ENCODE measurements at places on chromosomes 7 and 10.

DNA sequence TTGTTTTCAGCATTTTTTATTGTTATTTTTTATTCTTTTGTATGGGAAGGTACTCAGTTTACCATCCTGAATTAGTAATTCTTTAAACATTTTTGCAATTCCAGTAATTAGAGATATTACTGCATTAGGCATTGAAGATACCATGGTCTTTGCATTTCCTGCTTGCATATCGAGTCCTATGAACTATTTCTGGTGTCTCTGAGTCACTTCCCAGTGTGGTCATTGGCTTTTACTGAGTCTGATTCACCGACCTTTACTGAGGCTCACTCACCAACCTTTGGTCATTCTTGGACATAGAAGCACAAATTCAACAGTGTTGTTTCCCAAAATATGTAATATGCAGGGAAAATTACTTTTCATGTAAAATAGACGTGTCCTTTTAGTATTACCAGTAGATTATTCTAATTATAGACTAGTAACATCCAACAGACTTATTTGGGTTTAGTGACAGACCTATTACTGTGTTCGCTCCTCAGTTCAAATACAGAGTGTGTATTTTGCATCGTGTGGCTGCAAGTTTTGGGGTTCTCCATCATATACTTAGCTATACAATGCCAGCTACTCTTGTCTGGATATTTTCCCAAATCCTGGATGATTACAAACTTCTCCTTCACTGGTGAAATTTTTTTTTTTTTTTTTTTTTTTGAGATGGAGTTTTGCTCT, 180.7 kb upstream of the PRSS1 start:
- H3K27ac ChIP-seq: no peak overlapping the region
- H3K4me3 ChIP-seq: no peak overlapping the region
- no peaks in the 10 kb centered on the region for H3K36me3 ChIP-seq
- H3K4me1 ChIP-seq: peaks cover 10% of the 10 kb centered on the region

DNA sequence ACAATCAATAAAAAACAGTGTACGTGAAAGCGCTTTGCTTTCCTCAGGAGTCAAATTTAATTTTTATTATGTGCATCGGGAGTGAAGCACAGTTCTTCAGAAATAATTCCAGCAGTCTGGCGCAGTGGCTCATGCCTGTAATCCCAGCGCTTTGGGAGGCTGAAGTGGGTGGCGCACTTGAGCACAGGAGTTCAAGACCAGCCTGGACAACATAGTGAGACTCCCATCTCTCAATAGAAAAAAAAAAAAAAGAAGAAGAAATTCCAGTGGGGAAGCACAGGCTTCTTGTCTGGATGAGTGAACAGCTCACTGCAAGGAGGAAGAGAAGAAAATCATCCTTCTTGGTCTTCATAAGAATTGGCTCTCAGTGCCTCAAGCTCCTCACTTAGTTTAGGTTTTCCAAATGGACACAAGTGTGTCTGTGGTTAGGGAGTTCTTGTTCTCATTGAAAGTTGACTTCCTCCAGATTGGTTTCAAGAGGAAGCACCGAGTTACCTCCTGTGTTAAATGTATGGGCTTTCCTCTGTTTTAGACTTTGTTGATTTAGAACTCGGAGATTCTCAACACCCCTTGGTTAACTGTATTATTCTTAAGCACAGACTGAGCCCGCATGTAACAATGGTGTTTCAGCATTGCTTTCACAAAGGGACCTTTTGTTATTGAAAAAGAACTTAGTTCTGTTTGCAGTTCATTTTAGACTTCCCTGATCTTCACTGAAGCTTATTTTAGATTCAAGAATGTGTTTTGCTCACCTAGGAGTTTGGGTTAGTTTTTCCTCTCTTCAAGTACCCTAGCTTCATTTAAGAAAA, 28.0 kb downstream of the LMTK2 start:
- H3K4me3 ChIP-seq: no peak overlapping the region
- H3K4me1 ChIP-seq: peaks cover 38% of the 10 kb centered on the region
- H3K27me3 ChIP-seq: peaks cover 9% of the 10 kb centered on the region
- H3K27ac ChIP-seq: no peak overlapping the region

DNA sequence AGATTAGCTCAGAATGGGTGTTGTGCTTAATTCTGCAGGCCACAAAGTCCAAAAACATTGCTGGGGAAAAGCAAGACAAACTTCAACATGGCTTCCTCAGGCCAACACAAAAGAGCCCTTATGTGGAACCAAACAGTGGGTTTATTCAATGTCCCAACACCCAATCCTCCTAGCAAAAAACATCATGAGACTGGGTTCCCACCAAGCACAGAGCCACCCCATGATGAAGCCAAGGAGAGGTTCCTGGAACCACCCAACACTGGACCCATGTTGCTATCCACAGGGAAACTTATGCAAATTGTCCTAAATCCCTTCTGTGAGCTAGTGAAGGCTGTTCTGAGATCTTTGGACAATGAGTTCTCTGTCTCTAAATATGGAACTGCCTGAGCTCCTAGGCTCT, 24.0 kb downstream of the SLC25A13 start:
- no peak for DNase-seq
- H3K4me3 ChIP-seq: no peak overlapping the region

DNA sequence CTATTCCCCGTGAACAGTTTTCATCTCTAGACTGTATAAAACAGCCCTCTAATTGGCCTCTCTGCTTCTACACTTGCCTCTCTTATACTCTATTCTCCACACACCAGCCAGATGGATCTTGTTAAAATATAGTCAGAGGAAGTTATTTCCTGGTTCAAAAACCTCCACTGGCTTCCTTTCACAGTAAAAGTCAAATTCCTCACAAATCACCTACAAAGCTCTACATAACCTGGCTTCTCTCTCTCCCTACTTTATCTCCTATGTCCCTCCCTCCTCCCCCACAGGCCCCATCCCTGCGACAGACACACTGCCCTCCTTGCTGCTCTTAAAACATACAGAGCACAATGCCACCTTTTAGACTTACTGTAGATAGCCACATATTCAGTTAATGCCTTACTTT, 60.1 kb downstream of the TPK1 start:
- DNase-seq: no peak
- H3K36me3 ChIP-seq: no peaks in the 10 kb centered on the region
- no peaks in the 10 kb centered on the region for H3K27me3 ChIP-seq

GRCh38 chr10:130479926-130480325, 343.7 kb downstream of the GLRX3 start:
- no peak for DNase-seq
- H3K4me3 ChIP-seq: no peak overlapping the region
- H3K27ac ChIP-seq: no peak overlapping the region
- no peaks in the 10 kb centered on the region for H3K4me1 ChIP-seq
- no peaks in the 10 kb centered on the region for H3K36me3 ChIP-seq
- H3K27me3 ChIP-seq: no peaks in the 10 kb centered on the region

- H3K27me3 ChIP-seq: no peaks in the 10 kb centered on the region
- H3K4me3 ChIP-seq: no peak overlapping the region
- H3K27ac ChIP-seq: no peak overlapping the region
- DNase-seq: no peak
Observed at GRCh38 chr7:158237672-158238335, 349.8 kb downstream of the PTPRN2 start.

DNA sequence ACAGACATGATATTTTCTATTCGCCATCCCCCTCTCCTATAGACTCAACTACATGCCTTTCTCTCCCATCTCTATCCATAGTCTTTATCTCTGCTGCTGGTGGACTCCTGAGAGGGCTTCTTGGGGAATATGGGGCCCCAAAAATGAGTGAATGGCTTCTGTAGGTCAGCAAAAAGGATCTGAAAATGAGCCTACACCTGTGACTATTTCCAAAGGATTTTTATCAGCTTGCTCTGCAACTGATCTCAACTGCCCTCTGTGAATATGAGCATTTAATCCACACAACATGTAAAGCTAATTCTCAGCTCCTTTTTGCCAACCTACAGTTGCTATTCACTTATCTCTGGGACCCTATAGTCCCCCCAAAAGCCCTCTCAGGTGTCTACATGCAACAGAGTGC, 36.2 kb downstream of the PRSS2 start:
- peaks cover 95% of the 10 kb centered on the region for H3K4me1 ChIP-seq
- H3K36me3 ChIP-seq: peaks cover 41% of the 10 kb centered on the region
- H3K27ac ChIP-seq: peak overlapping the region; percentile 100
- no peak for DNase-seq

DNA sequence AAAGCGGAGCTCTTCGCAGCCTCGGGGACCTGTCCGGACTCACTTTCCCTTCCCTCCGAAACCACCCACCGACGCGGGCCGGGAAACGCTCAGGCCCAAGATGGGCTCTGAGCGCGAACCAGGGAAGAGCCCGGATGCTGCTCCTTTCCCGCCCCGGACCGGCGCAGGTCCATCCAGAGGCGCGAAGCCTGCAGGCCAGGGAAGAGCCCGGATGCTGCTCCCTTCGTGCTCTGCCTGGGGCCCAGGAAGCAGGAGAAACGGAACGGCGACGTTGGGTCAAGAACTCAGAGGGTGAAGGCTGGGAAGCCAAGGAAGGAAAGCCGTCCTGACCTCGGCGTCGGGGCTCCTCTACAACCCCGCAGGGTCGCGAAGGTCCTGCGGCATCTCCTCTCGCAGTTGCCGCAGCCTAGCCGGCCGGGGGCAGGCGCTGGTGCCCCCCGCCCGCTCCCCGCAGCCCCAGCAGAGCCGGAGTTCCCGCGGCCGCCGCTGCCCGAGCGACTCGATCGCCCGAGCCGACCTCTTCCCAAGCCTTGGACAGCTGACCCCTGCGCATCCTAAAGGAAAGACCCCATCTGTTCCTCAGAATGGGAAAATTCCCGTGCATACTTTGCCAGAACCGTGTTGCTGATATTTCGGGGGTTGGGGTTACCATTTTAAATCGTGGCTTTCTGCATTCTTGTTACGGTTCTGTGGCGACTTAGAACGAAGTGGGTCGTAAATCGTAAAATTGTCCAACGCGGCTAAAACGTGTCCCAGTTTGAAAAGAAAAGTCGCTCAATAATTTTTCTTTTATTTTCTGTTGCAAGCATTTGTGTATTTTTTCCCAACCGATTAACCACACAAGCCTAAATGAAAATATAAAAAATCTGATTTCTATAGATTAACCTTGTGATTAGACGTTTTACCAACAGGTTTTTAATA, 7.5 kb downstream of the HOXA1 start:
- DNase-seq: no peak
- H3K4me3 ChIP-seq: no peak overlapping the region
- H3K27ac ChIP-seq: no peak overlapping the region
- H3K36me3 ChIP-seq: peaks cover 3% of the 10 kb centered on the region
- H3K27me3 ChIP-seq: peaks cover 70% of the 10 kb centered on the region

DNA sequence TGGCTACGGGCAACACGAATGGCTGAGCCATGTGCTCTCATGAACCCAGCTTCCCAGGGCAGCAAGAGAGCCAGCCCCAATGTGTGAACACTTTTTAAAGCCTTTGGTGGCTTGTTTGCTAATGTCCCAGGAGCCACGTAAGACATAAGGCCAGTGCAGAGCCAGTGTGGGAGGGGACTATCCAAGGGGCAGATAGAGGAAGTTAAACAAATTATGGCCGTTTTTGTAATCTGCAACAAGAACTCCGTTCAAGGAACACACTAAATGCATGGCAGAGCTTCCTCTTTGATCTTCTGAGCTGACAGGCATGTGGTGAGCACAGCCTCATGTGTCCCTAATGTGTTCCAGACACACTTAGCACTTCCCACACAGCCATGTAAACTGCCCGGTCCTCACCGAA, 133.3 kb downstream of the TEX36 start:
- H3K4me3 ChIP-seq: no peak overlapping the region
- no peak overlapping the region for H3K27ac ChIP-seq
- no peak for DNase-seq
- no peaks in the 10 kb centered on the region for H3K4me1 ChIP-seq

GRCh38 chr7:1993776-1994740, 238.7 kb downstream of the MAD1L1 start:
- no peak overlapping the region for H3K27ac ChIP-seq
- no peaks in the 10 kb centered on the region for H3K27me3 ChIP-seq
- no peak overlapping the region for H3K4me3 ChIP-seq
- H3K4me1 ChIP-seq: peaks cover 1% of the 10 kb centered on the region

- no peaks in the 10 kb centered on the region for H3K27me3 ChIP-seq
- H3K36me3 ChIP-seq: no peaks in the 10 kb centered on the region
- no peak for DNase-seq
- no peak overlapping the region for H3K27ac ChIP-seq
- no peak overlapping the region for H3K4me3 ChIP-seq
- no peaks in the 10 kb centered on the region for H3K4me1 ChIP-seq
Observed at GRCh38 chr7:46279290-46279689, 358.2 kb upstream of the IGFBP3 start.

GRCh38 chr7:103446049-103446520, at the start of gene SLC26A5:
SLC26A5 (minus strand) TSS chr7:103446207; CDS start chr7:103421514, 24,693 bp downstream.
- H3K27me3 ChIP-seq: peaks cover 78% of the 10 kb centered on the region
- H3K4me3 ChIP-seq: peak within 1 kb of the TSS; percentile 51
- H3K36me3 ChIP-seq: no peaks in the 10 kb centered on the region
- H3K27ac ChIP-seq: no peak within 1 kb of the TSS

GRCh38 chr10:6354168-6354772, 151.5 kb downstream of the PFKFB3 start:
- H3K4me1 ChIP-seq: peaks cover 18% of the 10 kb centered on the region
- no peak overlapping the region for H3K4me3 ChIP-seq
- no peaks in the 10 kb centered on the region for H3K27me3 ChIP-seq
- no peak for DNase-seq
- peaks cover 41% of the 10 kb centered on the region for H3K36me3 ChIP-seq
- no peak overlapping the region for H3K27ac ChIP-seq

- no peaks in the 10 kb centered on the region for H3K36me3 ChIP-seq
- H3K27ac ChIP-seq: no peak overlapping the region
- H3K27me3 ChIP-seq: peaks cover 5% of the 10 kb centered on the region
- no peak overlapping the region for H3K4me3 ChIP-seq
Observed at GRCh38 chr10:75540357-75540966, 109.0 kb downstream of the LRMDA start.

- no peak overlapping the region for H3K27ac ChIP-seq
- peaks cover 55% of the 10 kb centered on the region for H3K27me3 ChIP-seq
- no peak for DNase-seq
- H3K4me3 ChIP-seq: no peak overlapping the region
Observed at GRCh38 chr7:117323851-117324711, 1.2 kb upstream of the WNT2 start.

GRCh38 chr10:34908481-34908880, 93.4 kb upstream of the PARD3 start:
- no peaks in the 10 kb centered on the region for H3K4me1 ChIP-seq
- no peak for DNase-seq
- no peaks in the 10 kb centered on the region for H3K36me3 ChIP-seq

DNA sequence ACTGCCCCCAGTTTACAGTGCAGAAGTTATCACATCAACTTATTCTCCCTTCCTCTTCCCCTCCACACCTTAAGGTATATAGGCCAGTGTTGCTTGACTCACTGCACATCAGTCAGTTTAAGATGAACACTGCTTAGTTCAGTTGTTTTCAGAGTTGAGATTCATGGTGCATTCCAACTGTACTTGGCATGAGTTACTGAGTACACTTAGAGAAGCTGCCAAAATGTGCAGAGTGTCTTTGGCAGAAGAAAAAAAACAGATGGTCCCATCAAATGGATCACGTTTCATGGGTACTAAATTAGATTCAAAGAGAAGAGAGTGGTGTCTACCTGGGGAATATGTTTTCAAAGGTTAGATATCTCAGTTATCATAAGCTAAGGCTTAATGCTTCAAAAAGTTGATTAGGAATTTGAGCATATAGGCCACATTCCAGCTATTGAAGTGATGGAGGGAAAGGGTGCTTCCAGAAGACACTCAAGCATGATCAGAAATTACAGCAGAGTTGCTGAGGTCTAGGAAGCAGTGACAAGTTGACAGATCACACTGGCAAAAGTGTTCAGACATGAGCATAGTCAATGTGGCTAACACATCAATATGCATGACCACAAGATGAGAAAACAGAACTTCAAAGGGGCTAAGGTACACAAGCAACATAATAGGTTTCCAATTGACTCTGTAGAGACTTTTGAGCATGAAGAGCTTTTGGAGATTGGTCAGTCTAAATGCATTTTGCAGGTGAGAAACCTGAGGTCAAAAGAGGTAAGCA, 579.2 kb upstream of the CELF2 start:
- no peak overlapping the region for H3K27ac ChIP-seq
- H3K27me3 ChIP-seq: peaks cover 9% of the 10 kb centered on the region
- no peaks in the 10 kb centered on the region for H3K36me3 ChIP-seq
- DNase-seq: no peak

Data from activated CD4-positive, alpha-beta T cell treated with anti-CD3 and anti-CD28 coated beads, Interleukin-2, amount 10 ng/mL, durations not matched to agents 7 days and 5 days (primary cell).